Stimulated activated naive CD8-positive, alpha-beta T cell treated with anti-CD3 and anti-CD28 coated beads, Interleukin-15, Interleukin-2, amounts not matched to agents 100 U/mL and 50 U/mL, for 24 hours (primary cell): ENCODE measurements at places on chromosomes 4 and X.

DNA sequence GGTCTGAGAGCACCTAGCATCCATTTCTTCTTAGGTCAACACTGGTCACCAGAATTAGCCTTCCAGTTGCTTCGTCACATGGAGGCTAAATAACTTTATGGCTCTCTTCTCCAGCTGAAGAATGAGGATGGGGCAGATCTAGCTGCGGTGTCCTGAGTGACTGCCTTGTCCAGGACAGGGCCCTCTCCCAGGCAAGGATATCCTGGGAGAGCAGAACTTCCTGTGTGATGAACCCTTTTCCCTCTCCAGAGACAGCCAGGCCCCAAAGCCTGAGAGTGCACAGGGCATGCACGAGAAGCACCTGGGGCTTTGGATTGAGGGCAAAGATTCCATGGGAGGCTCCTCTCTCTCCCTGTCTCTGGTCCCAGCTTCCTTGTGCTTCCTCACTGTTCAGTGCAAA lies 108.2 kb upstream of the MAMLD1 start:
- DNase-seq = no peak

- DNase-seq = peak; percentile 44
These were observed 461 bp downstream of the FBXW7 start for GRCh38 chr4:152535360-152535902.

GRCh38 chrX:77597511-77597910 lies 150.3 kb downstream of the FGF16 start:
- DNase-seq = no peak

GRCh38 chr4:41427306-41427882 lies 110.6 kb upstream of the LIMCH1 start:
- no peak for DNase-seq

GRCh38 chr4:130025701-130026100 lies 929.7 kb downstream of the C4orf33 start:
- no peak for DNase-seq

- DNase-seq = no peak
These were observed 1.3 kb upstream of the MRFAP1L1 start for GRCh38 chr4:6710996-6711395.

GRCh38 chr4:163331629-163332376 lies 593 bp downstream of the NPY1R start:
- DNase-seq = no peak
